ENCODE measurements at places on chromosomes 3 and 15.

DNA sequence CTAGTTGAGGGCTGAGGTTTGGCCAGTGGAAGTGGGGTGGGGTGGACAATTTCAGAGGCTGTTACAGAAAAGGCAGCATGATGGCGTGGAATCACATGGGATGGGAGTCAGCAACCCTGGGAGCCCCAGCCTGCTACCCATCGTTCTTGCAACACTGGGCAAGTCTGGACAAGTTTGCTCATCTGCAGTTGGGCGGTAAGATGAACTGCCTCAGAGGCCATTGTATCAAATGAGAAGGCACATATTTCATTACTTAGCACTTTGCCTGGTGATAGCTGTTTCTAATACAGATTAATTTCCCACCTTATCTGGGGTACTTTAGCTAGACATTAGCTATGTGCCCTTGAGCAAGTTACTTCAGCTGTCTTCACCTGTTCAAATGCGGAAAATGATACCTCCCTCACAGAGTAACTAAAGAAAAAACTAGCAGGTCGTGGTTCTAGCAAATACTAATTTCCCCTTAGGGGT, 248.9 kb downstream of the THSD4 start:
- DNase-seq = no peak
- peaks cover 7% of the 10 kb centered on the region for H3K4me1 ChIP-seq
- no peak overlapping the region for H3K27ac ChIP-seq
- H3K27me3 ChIP-seq = no peaks in the 10 kb centered on the region
- no peak overlapping the region for H3K4me3 ChIP-seq

GRCh38 chr3:105561876-105562275, 195.2 kb downstream of the ALCAM start:
- H3K27ac ChIP-seq = no peak overlapping the region
- no peak overlapping the region for H3K4me3 ChIP-seq
- H3K4me1 ChIP-seq = no peaks in the 10 kb centered on the region
- no peak for DNase-seq

DNA sequence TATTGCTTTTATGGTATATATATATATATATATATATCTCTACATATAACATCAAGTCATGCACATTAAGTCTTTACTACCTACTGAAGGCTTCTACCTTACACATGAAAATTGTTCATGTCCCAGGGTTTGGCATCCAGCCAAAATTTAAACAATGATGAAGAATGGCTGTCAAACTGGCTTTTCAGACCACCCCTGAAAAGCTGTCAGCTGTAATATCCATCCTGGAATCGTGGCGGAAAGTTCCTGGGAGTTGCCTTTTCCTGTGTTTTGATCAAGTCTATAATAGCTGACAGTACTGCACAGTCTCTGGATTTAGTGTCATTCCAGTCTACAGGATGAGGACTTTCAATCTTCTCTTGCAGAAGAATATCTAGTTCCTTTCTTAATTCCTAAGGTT, 48.3 kb downstream of the DHX36 start:
- H3K4me3 ChIP-seq = no peak overlapping the region

- peak overlapping the region; percentile 7 for H3K4me3 ChIP-seq
- no peaks in the 10 kb centered on the region for H3K27me3 ChIP-seq
- H3K36me3 ChIP-seq = no peaks in the 10 kb centered on the region
- no peak overlapping the region for H3K27ac ChIP-seq
- H3K4me1 ChIP-seq = no peaks in the 10 kb centered on the region
Observed at GRCh38 chr3:191260431-191261303, 61.6 kb downstream of the OSTN start.

DNA sequence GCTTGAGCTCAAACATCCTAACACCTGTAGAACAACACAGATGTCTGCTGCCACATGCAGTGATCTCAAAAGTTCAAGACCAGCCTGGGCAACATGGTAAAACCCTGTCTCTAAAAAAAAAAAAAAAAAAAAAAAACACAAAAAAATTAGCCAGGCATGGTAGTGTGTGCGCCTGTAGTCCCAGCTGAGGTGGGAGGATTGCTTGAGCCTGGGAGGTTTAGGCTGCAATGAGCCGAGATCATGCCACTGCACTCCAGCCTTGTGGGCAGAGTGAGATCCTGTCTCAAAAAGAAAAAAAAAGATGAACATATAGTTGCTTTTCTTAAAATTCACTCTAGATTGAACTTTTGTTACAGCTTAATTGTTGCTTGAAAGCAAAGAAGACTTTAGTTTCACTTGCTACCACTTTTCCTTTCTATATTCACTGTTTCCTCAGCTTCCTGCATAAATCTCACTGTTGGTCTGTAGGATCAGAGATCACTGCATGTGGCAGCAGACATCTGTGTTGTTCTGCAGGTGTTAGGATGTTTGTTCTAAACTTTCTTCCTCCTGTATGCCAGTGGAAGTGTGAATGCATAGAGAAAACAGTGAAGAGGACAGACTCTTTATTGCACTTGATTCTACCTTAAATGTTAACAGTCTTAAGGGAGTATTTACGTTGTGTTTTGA, 12.6 kb downstream of the RAB11A start:
- no peaks in the 10 kb centered on the region for H3K4me1 ChIP-seq
- H3K27ac ChIP-seq = no peak overlapping the region
- DNase-seq = no peak
- H3K27me3 ChIP-seq = no peaks in the 10 kb centered on the region
- H3K36me3 ChIP-seq = peaks cover 25% of the 10 kb centered on the region

GRCh38 chr3:69948246-69948862, 51.2 kb upstream of the SAMMSON start:
- no peaks in the 10 kb centered on the region for H3K4me1 ChIP-seq
- no peaks in the 10 kb centered on the region for H3K27me3 ChIP-seq
- no peaks in the 10 kb centered on the region for H3K36me3 ChIP-seq
- H3K4me3 ChIP-seq = no peak overlapping the region

DNA sequence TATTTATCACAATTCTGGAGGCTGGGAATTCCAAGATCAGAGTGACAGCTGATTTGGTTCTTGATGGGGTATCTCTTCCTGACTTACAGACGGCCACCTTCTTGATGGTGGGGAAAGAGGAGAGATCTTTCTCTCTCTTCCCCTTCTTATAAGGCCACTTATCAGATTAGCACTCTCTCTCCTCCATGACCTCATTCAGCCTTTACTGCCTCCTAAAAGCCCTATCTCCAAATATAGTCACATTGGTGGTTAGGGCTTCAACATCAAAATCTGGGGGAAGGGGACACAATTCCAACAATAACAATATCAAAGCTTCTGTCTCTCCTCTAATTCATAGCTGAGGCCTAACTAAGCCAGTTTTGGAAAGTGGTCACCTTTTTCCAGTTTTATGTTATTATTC, 91.7 kb upstream of the MBNL1 start:
- no peak for DNase-seq
- no peaks in the 10 kb centered on the region for H3K27me3 ChIP-seq
- no peaks in the 10 kb centered on the region for H3K4me1 ChIP-seq
- H3K4me3 ChIP-seq = no peak overlapping the region

GRCh38 chr3:56918111-56918568, 116.4 kb upstream of the ARHGEF3 start:
- no peak overlapping the region for H3K4me3 ChIP-seq
- H3K36me3 ChIP-seq = no peaks in the 10 kb centered on the region
- H3K27me3 ChIP-seq = no peaks in the 10 kb centered on the region
- no peak for DNase-seq
- H3K4me1 ChIP-seq = no peaks in the 10 kb centered on the region

- no peaks in the 10 kb centered on the region for H3K27me3 ChIP-seq
- peak; percentile 67 for DNase-seq
- no peaks in the 10 kb centered on the region for H3K36me3 ChIP-seq
- peak overlapping the region; percentile 57 for H3K27ac ChIP-seq
Observed at GRCh38 chr15:62390791-62391640, 225.9 kb upstream of the C2CD4B start.

DNA sequence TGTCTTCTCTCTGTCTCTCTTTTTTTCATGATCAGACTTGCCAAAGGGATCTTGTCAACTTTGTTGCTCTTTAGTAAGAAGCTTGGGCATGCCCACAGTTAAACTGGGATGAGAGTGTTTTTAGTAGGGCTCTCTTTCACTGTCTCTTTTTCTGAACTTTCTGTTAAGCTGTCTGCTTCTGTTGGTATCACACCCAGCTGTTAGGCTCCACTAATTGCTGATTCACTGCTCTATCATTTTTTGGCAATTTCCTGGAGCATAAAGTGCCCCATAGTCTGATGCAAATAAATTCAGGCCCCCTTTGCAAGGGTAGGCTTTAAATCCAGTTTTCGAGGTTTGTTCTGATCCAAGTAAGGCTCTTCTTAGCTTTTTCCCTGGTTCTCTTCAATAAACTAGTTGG, 360.4 kb upstream of the ADAMTS9 start:
- H3K36me3 ChIP-seq = no peaks in the 10 kb centered on the region
- H3K4me1 ChIP-seq = no peaks in the 10 kb centered on the region
- H3K27me3 ChIP-seq = no peaks in the 10 kb centered on the region
- H3K4me3 ChIP-seq = no peak overlapping the region
- H3K27ac ChIP-seq = no peak overlapping the region

DNA sequence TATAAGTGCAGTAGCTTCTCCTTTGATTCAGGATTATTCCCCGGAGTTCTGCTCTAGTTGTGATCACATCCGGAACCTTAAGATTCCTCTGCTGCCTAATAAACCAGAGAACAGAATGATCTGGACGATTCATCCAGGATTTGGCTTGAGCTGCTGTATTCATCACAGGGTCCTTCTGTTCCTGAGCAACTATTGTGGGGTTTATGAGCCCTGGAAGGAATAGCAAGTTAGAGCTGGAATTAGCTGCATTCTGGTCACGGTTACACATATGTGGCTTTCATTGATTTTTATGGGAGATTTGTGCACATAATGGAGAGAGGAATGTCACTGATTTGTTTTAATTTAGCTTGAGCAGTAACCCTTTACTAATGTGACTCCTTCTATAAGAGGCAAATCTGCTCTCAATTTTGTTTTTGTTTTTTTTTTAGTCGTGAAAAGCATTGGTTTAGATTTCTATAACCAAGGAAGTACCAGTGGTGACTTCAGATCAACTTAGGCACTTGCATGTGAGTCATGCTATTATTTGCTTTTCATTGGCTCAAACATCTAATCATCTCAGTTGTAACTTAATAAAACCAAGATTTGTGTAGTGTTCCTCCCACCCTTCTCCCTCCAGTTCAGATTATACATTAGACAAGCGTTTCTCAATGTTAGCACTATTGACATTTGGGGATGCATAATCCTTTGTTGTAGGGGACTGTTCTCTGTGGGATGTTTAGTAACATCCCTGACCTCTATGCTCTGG, 148.5 kb downstream of the OTOL1 start:
- no peaks in the 10 kb centered on the region for H3K36me3 ChIP-seq
- no peak for DNase-seq
- H3K27me3 ChIP-seq = no peaks in the 10 kb centered on the region

DNA sequence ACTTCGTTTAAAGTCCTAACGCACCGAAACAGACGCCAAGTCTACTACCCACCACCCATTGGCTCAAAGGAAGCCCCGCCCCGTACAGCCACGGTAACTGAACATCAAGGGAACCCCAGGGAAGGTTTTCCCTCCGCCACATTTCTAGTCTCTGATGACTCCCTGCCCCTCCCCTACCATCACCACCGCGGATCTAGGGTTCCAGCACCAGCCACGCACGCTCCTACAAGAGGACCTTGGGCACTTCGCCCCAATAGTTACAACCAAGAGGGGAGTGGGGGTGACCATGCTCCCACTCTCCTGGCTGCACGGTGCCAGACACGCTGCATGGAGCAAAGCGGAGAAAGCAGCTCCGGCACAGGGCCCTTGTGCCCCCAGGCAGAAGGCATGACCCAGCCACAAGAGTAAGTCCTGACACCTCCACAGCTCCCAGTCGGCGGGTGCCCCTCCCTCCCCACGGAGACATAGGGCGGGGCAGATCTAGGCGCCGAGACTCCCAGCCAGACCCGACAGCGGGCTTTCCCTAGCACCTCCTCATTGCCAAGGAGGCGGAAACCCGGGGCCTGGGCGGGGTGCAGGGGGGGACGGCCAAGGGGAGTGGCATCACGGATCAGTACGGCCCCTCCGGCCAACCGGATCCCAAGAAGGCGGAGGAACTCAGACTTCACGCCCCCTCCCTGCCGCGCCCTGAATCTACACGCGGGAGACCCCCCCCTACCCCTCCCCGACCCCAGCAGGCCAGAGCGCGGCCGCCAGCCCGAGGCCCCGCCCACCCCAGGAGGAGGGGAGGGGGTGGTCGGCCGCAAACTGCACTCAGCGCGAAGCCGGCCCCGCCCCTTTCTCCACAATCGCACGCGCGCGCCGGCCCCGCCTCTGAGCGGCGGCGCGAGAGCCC, 936 bp downstream of the SIN3A start:
- H3K27me3 ChIP-seq = no peaks in the 10 kb centered on the region
- peak; percentile 99 for DNase-seq
- H3K4me1 ChIP-seq = no peaks in the 10 kb centered on the region
- H3K4me3 ChIP-seq = peak overlapping the region; percentile 69
- H3K36me3 ChIP-seq = no peaks in the 10 kb centered on the region

- no peak for DNase-seq
- no peak overlapping the region for H3K4me3 ChIP-seq
- no peaks in the 10 kb centered on the region for H3K4me1 ChIP-seq
- no peaks in the 10 kb centered on the region for H3K36me3 ChIP-seq
- H3K27ac ChIP-seq = no peak overlapping the region
Observed at GRCh38 chr15:31131853-31132375, 30.4 kb upstream of the TRPM1 start.

GRCh38 chr15:77327844-77328529, 91.9 kb downstream of the PEAK1 start:
- no peaks in the 10 kb centered on the region for H3K4me1 ChIP-seq
- no peak overlapping the region for H3K4me3 ChIP-seq
- no peaks in the 10 kb centered on the region for H3K27me3 ChIP-seq
- no peak overlapping the region for H3K27ac ChIP-seq
- H3K36me3 ChIP-seq = no peaks in the 10 kb centered on the region

GRCh38 chr3:97896129-97896528, 74.3 kb downstream of the CRYBG3 start:
- H3K4me3 ChIP-seq = no peak overlapping the region
- H3K27me3 ChIP-seq = no peaks in the 10 kb centered on the region
- no peak overlapping the region for H3K27ac ChIP-seq
- DNase-seq = no peak
- H3K36me3 ChIP-seq = no peaks in the 10 kb centered on the region
- peaks cover 5% of the 10 kb centered on the region for H3K4me1 ChIP-seq
